ENCODE measurements at places on chromosomes 3 and 15. TPM values are rescaled to one million over a fixed set of nuclear protein-coding genes. Genes with fewer than 3 reads are reported as not detected.

DUOXA2 gene
- total RNA-seq: not detected

PPP1R14D gene
- 1.3 TPM for total RNA-seq

- DNase-seq: no peak
These were observed 107.4 kb downstream of the PEAK1 start for GRCh38 chr15:77312523-77312922.

GRCh38 chr3:53402326-53402725 lies 55.0 kb upstream of the DCP1A start:
- DNase-seq: no peak

- DNase-seq: no peak
These were observed 57.7 kb downstream of the FEM1B start for GRCh38 chr15:68335251-68335650.

- DNase-seq: no peak
These were observed 11.9 kb upstream of the TM4SF19 start for GRCh38 chr3:196350067-196350466.

WDR93 gene
- total RNA-seq: not detected

DNA sequence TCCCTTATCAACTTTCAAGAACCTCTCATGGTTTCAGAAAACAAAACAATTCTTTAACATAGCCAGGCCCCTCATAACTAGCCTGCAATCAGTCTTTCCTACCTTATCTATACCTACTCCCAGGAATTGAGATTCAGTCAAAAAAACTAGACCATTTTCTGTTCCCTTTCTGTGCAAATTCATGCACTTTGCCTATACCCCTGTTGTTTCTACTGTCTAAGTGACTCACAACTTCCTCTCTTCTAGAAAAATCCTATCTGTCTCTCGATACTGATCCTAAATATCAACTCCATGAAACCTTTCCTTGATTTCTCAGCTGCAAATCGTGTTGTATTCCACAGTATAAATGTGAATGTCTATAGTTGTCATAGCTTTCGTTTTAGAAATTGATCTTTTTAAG lies 10.9 kb upstream of the IL1RAP start:
- no peak for DNase-seq

LDHAL6B gene
- total RNA-seq: not detected

DNA sequence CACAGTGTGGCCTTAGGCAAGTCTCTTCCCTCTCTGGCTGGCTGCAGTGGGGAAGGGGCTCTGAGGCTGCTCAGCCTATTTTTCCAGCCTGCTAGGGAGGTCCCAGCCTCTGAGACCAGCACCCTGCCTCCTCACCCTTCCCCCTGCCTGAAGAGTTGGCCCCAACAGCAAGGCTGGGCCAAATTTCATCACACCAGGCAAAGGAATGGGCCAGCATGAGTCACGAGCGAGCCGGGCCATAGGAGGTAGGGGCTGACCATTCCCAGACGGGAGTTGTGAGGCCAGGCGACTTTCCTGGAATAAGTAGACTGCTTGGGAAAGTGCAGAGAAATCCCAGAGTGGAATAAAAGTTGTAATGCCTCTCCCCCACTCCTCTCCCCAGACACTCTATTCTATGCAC lies 5.7 kb upstream of the FBLN2 start:
- no peak for DNase-seq

DNA sequence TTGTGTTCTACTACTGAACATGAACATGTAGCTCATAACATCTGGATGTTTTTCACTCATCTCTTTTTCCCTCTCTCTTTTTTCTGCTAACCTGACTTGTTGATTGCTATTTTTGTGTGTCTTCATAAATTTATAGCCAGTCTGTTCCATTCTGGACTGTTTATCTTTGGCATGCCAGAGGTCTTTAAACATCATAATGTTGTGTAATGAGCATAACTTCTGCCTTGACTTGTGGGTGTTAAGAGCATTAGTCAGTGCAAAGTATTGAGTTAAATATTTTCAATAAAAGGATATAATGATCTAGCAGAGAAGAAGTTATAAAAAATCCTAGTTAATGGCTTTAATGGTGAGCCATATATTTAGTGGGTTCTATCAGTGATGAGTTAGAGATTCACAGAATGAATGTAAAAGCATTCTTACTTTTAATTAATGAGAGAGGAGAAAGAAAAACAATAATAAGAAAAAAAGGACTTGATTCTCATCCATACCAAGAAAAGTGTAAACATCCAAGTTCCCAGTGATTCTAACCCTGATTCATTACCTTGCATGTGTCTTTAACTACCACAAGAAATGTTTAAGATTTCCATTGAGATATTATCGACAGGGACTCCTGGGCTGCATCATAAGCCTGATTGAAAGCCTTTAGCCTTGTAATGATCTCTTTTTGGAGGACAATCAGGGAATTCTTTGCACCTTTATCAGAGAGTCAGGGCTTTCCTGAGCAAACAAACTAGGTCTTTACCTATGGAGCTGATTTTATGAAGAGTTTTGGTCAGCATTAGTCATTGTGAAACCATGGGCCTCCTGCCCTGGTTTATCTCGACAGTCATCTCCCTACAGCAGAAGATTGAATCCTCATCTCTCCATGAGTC lies 22.9 kb downstream of the MITF start:
- no peak for DNase-seq

NGRN gene
- total RNA-seq: 75.0 TPM

GRCh38 chr15:25783607-25784540 lies 79.3 kb downstream of the ATP10A start:
- no peak for DNase-seq

DNA sequence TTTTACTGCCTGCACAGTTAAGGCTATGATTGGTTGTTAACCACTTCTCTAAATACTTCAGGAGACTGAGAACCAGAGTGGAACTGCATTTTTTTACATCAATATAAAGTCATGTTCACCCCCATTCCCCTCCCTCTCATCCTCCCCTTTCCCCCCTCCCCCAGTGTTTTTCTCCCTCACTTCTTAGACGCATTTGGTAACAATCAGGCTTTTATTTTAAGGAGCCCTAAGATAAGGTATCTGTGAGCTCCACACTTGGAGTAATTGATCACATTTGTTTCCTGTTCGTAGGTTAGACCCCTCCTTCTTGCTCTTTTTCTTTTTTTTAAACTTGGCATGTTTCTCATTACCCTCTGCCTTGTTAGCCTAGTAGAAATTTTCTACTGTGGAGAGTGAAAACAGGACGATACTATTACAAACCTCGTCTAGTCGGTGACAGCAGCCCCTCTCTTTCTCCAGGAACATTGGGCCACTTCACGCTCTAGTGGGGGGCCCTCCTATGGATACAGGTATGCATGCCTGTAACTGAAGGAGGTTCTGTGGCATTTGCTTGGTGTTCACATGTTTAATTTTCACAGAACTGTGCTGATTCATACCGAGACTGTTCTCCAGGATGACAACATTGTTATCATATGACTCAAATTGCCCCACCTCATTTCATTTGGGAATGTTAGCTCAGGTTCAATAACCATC lies 314.4 kb downstream of the MECOM start:
- DNase-seq: no peak

GRCh38 chr3:158569794-158570193 lies 1.2 kb upstream of the MLF1 start:
- no peak for DNase-seq

SNX33 gene
- 31.0 TPM for total RNA-seq

DNA sequence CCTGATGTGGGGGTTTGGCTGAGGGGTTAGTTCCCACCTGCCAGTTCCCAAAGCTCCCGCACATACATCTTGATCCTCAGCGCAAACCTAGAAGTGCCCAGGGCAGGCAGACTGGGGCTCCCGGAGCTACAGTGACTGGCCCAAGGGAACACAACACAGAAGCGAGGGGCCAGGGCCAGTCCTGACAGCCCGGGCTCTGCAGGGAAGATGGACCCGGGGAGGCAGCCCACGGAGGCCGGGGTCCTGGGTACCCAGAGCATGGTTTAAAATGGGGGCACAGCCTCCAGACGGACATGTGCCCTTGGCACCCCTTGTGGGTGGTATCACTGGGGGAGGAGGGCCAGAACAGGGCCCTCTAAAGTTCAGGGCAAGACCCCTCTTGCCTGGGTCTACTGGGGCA lies 5.1 kb downstream of the CPN2 start:
- no peak for DNase-seq

CTXN2 gene
- total RNA-seq: not detected

DNA sequence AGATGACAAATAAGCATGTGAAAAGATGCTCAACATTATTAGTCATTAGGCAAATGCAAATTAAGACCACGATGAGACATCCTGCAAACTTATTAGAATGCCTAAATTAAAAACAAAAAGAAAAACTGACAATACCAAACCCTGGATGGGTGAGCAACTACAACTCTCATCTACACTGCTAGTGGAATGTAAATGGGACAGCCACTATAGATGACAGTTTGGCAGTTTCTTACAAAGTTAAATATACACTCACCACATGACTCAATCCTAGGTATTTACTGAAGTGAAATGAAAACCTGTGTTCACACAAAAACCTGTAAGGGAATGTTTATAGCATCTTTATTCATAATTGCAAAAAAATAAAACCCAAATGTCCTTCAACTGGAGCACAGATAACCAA lies 74.7 kb downstream of the NPTN start:
- no peak for DNase-seq

DNA sequence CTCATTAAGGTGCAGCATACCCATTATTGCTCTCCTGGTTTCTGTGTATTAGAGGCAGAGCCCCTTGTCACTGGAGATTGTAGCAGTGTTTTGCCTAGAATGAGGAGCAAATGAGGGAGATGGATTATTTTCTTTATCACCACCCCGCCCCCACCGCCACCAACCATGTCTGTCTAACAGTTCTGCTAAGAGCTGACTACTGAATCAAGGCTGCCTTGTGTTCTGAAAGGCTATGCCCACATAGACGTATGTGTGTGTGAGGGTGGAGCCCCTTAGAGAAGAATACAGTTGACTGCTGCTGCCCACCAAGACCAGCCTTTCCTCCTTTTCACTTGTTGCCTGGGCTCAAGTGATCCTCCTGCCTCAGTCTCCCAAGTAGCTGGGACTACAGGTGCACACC lies 47.4 kb downstream of the RAD54L2 start:
- no peak for DNase-seq

CCR9 gene
- total RNA-seq: not detected

- DNase-seq: no peak
These were observed 47.7 kb upstream of the GYG1 start for GRCh38 chr3:148943506-148944205.

TLE3 gene
- 58.8 TPM for total RNA-seq

GRCh38 chr15:66985653-66986052 lies 79.7 kb upstream of the SMAD3 start:
- no peak for DNase-seq

GRCh38 chr15:57213862-57214261 lies 162.4 kb upstream of the CGNL1 start:
- DNase-seq: no peak

DNA sequence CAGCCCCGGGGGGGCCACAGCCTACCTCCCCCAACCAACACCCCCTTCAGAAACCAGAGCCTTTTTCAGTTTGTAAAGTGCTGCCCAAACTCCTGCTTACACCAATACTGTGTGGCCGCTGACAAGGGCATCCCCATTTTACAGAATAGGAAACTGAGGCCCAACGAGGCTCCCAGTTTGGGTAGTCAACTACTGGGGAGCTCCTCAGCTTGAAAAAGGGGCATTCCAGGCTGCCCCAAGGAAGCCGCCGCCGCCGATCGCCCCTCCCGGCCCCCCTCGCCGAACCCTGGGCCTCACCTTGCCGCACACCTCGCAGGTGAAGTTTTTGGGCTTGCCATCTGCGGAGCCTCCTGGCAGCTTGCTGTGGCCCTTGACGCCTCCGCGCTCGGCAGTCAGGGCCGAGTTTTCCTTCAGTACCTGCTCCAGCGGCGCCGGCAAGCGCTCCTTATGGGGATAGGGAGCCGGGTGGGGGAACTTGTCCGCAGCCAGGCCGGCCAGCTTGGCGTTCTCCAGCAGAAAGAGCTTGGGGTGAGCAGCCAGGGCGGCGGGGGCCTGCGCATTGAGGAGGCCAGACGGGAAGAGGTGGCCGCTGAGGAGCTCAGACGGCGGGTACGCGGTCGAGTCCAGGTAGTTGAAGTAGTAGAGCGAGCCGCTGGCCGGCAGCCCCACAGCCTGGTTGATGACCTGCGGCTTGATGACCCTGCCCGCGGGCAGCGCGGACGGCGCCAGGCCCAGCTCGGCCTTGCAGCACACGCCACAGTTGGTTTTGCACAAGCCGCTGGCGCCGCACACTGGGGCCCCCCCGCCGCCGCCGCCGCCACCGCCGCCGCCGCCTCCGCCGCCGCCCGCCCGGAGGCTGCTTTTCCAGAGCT lies 1.4 kb downstream of the FEZF2 start:
- DNase-seq: no peak

DNA sequence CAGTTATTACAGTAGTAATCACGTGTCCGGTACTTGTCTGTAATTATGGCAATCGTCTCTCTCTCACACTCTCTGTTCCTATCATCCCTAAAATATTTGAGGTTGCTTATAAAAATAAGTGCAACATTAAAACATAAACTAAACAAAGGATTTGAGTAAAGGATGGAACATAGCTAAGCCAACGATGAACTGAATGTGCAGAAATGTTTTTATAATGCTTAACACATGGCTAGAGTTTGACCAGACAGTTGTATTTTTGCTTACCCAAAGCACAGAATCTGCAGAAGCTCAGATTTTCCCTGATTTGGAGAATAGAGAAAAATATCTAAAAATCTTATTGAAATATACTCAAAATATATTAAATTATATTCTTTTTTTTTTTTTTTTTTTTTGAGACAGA lies 1030.9 kb downstream of the NAALADL2 start:
- no peak for DNase-seq

ATG3 gene
- 48.6 TPM for total RNA-seq

- DNase-seq: no peak
These were observed 72.6 kb downstream of the REC114 start for GRCh38 chr15:73515527-73515926.

DNA sequence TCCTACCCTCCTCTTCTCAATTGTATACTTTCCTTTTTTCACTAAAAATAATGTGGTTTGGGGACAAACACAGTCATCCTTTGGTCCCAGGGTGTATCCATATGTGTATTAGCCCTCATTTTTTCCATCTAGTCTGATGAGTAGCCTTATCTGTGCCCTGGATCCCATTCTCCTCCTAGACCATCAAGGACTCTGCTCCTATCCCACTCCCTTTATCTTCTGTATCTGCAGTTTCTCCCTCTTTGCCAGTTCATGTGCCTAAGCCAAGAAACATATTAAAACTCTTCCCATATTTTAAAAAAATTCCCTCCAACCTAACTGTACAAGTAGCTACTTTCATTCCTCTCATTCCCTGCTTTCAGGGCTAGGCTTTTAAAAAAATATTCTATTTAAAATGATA lies 25.2 kb downstream of the CCDC14 start:
- DNase-seq: no peak

- DNase-seq: no peak
These were observed 16.6 kb upstream of the IREB2 start for GRCh38 chr15:78421238-78421965.

ATP2B2 gene
- 0.06 TPM for total RNA-seq

Data from upper lobe of right lung (tissue), 1 donor.